ENCODE measurements at places on chromosomes 1 and 21. TPM values are rescaled to one million over a fixed set of nuclear protein-coding genes. Genes with fewer than 3 reads are reported as not detected.

Gene COL24A1
- total RNA-seq = 0.07 TPM

DNA sequence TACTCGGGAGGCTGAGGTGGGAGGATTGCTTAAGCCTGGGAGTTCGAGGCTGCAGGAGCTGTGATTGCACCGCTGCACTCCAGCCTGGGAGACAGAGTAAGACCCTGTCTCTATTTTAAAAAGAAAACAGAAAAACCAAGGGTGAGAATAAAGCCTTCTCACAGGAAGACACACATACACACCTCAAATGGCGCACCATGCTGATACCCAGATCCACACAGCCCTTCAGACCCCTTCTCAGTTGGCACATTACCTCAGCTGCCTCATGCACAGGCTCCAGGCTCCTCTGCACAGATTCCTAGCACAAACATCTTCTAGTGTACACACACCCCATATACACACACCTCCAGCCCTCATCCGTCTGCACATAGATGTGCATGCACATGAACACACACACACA, 7.9 kb downstream of the FGR start:
- DNase-seq = no peak

- no peak for DNase-seq
Measured at GRCh38 chr1:152673016-152673415, 2.1 kb upstream of the LCE2C start.

Gene OPTC
- not detected for total RNA-seq

Gene PKP1
- total RNA-seq = 1.5 TPM

Gene AVPR1B
- not detected for total RNA-seq

Gene TSTD1
- 148 TPM for total RNA-seq

Gene SGIP1
- total RNA-seq = 6.9 TPM

Measured in epithelial cell of proximal tubule (primary cell).